ENCODE measurements at places on chromosomes 2 and 18.

- DNase-seq, result peak; percentile 26
These were observed 549.0 kb upstream of the VRK2 start for GRCh38 chr2:57497489-57498096.

GRCh38 chr18:73688851-73689711 lies 458.6 kb downstream of the FBXO15 start:
- DNase-seq, result no peak

DNA sequence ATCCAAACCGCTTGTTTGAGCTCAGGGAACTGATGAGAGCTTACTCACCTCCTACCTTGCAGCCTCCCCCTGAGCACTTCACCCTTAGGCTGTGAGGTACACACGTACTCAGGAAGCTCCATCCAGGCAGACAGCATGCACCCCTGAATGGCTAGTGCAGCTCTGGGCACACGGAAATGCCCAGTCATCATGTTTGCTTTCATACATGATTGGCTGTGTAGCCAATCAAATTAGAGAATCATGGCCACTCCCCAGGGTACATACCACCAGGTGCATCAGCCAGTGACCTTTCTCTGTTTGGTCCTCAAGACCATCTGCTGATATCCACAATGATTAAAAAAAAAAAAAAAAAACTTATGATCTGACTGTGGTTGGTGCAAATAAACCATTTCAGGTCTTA lies 42.1 kb downstream of the RNF152 start:
- DNase-seq, result peak; percentile 30

GRCh38 chr2:32862269-32863055 lies 84.3 kb upstream of the LTBP1 start:
- DNase-seq, result no peak

DNA sequence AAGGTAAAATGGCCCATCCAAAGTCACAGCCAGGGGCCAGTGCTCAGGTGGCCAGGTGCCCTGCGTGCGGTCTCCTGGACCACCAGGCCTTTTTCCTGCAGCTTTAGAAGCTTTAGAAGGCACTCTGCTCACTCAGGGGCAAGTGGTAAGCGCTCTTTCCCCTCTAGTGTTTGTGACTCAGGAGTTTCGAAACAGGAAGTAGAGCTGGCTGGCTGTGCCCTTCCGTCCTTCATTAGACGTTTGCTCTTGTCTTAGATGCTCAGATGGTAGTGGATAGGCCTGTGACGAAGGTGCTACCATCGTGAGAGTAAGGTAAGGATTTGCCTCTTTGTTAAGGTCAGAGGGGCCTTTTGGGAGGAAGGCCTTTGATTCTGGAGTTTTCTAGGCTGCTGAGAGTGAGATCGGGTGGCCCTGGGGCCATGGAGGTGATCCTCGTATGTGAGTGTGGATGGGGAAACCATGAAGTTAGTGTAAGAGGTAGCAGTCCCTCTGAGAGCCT lies at the start of gene CASP8:
Gene CASP8, plus strand, starts transcription at position 235 of the 499 bp plus-strand sequence. CDS start 5,951 bp downstream, outside the sequence.
- DNase-seq, result peak; percentile 63

GRCh38 chr2:219109471-219109870 lies 48.8 kb upstream of the IHH start:
- DNase-seq, result no peak

GRCh38 chr2:126208266-126208665 lies 447.7 kb upstream of the GYPC start:
- no peak for DNase-seq

DNA sequence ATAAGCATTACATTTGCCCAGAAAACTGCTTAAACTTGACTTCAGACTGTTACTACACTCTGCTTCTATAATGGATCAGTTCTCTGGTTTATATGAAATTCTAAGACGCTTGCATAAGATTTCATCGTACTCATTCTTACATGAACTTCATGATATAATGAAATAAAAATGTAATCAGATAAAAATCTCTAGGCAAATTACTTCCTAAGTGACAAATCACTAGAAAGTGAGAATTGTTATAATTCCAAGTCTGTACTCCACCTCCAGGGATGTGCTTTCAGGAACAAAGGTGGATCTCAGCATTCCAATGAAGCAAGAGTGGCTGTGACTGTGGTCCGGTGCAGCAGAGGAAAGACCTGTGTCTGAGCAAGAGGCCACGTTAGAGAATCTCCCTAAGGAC lies 226.2 kb downstream of the PIEZO2 start:
- no peak for DNase-seq

All from erythroblast (primary cell).